Activated CD8-positive, alpha-beta memory T cell treated with anti-CD3 and anti-CD28 coated beads for 48 hours (primary cell): ENCODE measurements at places on chromosomes 4 and X.

GRCh38 chrX:97200454-97200853 lies 316.7 kb downstream of the RPA4 start:
- no peak for DNase-seq

GRCh38 chrX:1165535-1166196 lies 46.8 kb downstream of the CRLF2 start:
- DNase-seq = no peak

GRCh38 chr4:115213716-115214115 lies 100.3 kb upstream of the NDST4 start:
- DNase-seq = no peak

DNA sequence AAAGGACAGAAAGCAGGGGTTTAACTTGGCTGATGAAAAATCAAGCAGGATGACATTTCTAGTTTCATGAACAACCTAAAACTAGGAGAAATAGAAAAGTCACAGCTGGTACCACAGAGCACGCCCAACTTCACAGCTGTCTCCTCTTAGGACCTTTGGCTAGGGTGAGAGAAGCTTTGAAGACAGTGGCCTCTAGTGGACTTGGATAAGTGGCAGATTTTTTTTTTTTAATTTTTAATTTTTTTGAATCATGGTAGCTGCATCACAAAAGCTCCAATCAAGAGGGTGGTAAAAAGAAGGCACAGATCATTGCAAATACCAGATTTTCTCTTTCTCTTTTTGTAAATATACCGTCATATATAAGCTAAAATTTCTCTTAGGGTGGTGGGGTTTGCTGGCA lies 20.2 kb upstream of the MAP3K15 start:
- no peak for DNase-seq

DNA sequence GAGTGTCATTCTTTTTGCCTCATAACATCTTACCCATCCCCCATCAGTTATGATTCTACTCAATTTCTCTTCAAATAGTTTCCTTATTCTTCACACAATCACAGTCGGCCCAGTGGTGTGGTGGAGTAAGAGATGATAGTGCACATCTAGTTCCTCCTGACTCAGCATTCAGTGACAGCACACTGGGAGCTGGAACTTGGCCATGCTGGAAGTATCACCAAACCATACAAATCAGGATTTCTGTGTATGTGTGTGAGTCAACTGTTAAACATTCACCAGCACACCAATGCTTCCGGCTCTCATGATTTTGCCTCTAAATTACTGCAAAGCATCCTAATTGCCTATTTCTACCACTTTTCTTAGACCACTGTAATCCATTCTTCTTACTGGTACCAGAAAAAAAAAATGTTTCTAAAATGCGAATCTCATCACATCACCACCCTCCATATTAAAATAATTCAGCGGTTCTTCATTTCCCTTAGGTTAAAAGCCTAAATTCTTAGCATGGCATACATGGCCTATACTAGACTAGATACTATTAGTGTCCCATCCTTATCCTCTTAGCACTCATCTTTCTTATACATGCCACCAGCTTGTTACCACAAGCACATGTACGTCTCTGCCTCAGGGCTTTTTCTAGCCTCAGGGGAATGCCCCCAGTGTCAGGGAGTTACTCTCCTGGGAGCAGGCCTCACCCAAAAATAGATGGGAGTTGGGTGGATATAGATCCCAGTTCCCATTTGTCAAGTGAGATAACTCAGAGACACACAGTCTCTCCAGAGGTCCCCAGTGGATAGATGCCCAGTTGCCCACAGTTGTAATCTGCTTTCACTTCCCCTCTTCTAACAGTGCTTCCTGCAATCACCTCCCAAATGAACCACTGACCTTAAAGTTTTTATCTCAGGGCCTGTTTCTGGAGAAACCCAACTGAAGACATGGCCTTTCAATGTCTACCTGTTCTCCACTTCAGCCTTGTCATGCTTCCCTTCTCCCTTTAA lies 49.2 kb upstream of the DDX53 start:
- no peak for DNase-seq

GRCh38 chr4:139584784-139585183 lies 28.8 kb upstream of the SETD7 start:
- DNase-seq = no peak

DNA sequence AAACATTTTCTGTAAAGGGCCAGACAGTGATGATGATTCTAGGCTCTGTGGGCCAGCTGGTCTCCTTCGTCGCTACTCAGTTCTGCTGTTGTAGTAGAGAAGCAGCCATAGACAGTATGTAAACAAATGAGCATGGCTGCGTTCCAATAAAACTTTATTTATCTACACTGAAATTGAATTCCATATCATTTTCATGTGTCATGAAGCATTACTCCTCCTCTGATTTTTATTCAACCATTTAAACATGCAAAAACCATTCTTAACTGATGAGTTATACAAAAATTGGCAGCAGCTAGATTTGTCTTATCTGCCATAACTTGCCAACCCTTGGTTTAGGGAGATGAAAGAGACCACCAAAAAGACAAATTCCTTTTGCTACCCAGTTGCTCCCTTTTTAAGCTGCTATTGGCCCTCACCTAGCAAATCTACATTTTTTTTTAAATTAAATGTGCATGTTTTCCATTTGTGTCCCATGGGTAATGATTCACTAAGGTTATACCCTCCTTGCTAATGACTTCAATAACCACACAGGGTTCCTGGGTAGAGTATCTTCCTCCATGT lies 309.9 kb downstream of the DHX15 start:
- no peak for DNase-seq

GRCh38 chrX:26586570-26586969 lies 370.6 kb downstream of the MAGEB5 start:
- no peak for DNase-seq

- DNase-seq = no peak
These were observed 72.1 kb upstream of the ACSL1 start for GRCh38 chr4:184897895-184898294.

- DNase-seq = no peak
These were observed 31.5 kb downstream of the RTL5 start for GRCh38 chrX:72100051-72100755.
